A549 treated with ZK216348 at 1 μM for 4 hours (cell line): ENCODE measurements at places on chromosomes 5 and 9. TPM values are rescaled to one million over a fixed set of nuclear protein-coding genes. Genes with fewer than 3 reads are reported as not detected.

TLX3 gene
- not detected in 5 replicates for total RNA-seq

NADK2 gene
- 8.3 to 16.2 TPM (median 12.2 TPM) in 5 replicates for total RNA-seq

NEUROG1 gene
- total RNA-seq: not detected in 5 replicates

POU5F2 gene
- 0.04 TPM in 1 of 5 replicates, not detected in the others for total RNA-seq

SYNPO gene
- 17.5 to 31.2 TPM (median 29.6 TPM) in 5 replicates for total RNA-seq

GHR gene
- total RNA-seq: 0.05 TPM in 1 of 5 replicates, not detected in the others

REEP2 gene
- total RNA-seq: 6.1 to 8.2 TPM (median 6.8 TPM) in 5 replicates

CCNO gene
- 4.7 to 9.1 TPM (median 7.5 TPM) in 5 replicates for total RNA-seq
